Fibroblast of skin of scalp (primary cell): ENCODE measurements at places on chromosomes 2 and 18.

- DNase-seq = no peak
These were observed 239.8 kb upstream of the MYT1L start for GRCh38 chr2:2570871-2571270.

- peak; percentile 90 for DNase-seq
These were observed 224.9 kb upstream of the EPAS1 start for GRCh38 chr2:46072101-46072820.

DNA sequence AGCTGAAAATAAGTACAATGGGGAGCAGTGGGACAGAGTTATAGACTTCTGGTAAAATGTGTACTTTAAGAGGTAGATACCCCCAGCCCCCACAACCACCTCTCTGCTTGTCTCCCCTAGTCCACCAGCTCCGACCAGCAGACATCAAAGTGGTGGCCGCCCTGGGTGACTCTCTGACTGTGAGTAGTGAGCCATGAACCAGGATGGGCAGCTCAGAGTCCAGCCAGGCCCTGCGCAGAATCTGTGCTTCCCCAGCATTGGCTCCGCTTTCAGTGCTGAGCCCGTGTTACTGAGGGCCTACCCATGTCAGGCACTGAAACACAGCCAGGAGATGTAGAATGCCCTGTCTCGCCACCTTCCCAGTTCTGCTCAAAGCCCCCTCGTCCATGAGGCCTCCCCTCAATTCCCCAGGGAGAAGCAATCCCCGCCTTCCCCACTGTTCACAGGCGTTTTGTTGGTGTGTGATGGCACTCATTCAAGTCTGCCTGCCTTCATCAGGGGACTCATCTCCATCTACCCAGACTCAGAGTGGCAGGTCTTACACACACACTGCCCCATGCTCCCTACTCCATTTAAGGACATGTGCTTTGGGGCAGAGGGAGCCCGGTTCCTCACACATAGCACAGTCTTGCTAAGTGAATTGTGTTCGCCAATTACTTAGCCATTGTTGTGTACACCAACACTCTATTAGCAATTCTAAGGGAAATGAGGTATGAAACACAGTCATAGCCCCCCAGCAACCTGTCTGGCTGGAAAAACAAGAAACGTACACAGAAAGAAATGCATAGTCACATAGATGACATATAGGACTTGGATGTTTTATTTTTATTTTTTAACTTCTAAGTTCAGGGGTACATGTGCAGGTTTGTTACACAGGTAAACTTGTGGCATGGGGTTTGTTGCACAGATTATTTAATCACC lies 122.6 kb downstream of the PLB1 start:
- DNase-seq = no peak

- DNase-seq = no peak
These were observed 93.5 kb downstream of the DYSF start for GRCh38 chr2:71546777-71547281.

GRCh38 chr18:13562494-13563029 lies 163.8 kb downstream of the FAM210A start:
- DNase-seq = no peak

DNA sequence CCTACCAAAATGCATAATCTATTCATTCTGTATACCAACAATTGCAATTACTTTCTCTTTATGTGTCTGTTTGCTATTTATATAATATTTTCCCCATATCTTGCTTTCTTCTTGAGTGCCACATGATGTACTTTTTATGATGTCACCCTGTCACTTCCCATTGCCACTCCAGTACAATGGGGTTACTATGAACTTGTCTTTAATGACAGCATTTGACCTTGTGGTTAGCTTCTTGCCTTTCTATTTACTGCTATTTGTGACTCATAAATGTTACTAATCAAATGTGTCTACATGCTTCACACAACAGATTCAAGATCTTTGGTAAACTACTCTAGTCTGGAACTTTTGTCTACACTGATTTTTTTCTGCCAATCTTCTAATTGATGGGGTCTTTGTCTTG lies 486.3 kb downstream of the NR4A2 start:
- DNase-seq = no peak

GRCh38 chr2:113834051-113834730 lies 55.7 kb upstream of the ACTR3 start:
- no peak for DNase-seq

DNA sequence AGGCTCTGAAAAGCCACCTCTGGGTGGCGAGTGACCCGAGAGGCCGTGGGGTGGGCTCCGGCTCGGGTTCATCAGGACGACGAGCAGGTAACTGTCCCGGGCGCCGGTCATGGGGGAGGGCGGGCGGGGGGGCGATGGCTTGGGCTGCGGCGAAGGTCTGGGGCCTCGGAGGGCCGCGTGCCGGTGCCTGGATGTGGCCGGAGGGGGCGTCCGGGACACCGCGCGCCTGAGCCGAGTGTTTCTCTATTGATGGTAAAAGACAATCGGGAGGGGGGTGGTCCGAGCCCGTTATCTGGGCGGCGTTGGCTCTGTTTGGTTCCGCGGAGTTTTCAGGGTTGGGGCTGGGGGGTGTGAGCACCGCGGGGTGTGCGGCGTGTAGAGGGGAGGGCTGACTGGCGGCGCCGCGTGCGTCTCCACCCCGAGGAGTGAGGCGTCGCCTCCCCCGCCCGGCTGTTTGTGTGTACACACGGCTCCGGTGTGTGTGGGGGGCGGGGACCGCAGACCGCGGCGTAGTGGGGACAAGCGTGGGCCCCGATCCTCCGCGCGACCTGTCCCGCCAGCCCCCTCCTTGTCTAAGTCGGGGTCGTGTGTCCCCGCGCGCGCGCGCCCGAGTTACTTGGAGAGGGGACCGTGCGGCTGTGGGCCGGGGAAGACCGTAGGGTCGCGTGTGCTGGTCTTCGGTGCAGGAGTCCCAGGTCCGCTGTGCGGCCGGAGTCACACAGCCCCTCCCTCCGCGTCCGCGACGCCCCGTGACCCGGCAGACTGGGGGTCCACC lies 1.6 kb downstream of the CTIF start:
- peak; percentile 77 for DNase-seq

DNA sequence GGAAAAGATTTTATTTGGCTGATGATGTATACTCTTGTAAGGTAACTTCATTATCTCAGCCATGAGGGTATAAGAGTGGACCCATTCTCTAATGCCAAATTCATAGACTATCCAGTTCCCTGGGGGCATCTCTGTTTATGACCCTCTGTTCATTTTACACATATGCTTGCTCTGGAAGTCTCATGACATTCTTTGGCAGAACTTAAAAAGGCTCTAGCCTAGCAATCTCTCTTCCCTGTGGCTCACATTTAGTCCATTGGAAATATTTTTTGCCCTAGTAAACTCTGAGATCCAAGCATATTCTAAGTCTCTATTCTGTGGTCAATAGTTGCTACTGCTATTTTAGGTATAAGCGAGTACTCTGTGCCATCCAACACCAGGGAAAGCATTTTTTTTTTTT lies 1201.8 kb upstream of the ZEB2 start:
- no peak for DNase-seq

GRCh38 chr2:18610651-18611050 lies 21.3 kb upstream of the NT5C1B start:
- no peak for DNase-seq

DNA sequence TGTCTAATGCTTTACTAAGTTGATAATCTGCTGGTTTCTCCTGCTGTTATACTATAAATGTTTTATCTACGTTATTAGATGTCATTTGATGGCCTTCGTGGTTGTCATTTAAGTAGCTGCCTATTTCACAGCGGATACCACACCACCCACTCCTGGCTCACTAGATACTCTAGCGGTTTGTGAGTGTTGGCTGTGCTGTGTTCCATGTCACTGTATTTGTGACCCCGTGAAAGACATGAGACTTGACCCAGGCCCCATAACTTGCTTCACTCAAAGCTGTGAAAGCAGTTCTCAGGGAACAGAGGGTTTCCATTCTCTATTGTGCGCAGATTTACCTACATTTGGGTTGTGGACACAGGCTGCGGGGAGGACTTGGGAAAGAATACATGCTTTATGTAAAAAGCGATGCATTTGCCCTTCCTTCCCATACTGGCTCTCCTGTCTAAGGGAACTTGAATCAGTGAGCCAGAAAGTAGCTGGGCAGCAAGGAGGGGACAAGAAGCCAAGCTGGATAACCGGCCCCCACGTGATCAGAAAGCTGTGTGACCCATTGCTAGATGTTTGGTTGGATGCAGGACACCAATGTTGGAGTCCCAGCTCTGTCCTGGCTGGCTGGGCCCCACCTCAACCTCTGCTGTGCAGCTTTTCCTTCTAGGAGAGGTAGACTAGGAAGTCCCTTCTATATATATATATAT lies 52.2 kb downstream of the PLB1 start:
- no peak for DNase-seq

GRCh38 chr2:232890536-232890895 lies 20.5 kb downstream of the SNORC start:
- no peak for DNase-seq

DNA sequence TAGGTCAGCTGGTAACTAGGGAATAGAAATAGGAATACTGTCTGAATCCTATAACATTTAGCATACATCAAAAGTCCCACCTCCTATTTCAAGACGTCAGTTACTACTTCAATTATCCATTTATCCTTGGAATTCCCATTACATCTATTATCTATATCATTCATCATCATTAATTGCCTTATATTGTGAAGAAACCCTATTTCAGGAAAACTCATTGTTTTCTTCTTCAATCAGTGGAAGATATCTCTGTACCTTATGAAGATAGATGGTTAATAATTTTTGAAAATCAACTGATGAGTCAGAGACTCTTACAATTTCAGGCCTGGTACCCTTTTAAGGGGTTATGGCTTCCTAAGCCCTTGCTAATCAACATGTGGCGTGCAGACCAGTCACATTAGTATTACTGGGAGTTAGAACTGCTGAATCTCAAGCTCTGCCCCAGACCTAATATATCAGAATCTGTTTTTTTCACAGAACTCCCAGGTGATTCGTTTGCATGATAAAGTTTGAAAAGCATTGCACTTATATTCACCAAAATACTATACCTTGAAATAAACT lies 69.3 kb upstream of the PGAP1 start:
- DNase-seq = no peak
